AG04449 (cell line): ENCODE measurements at places on chromosomes 4 and X.

GRCh38 chr4:2833671-2834000 is 10.0 kb upstream of the ADD1 start:
- DNase-seq: no peak

GRCh38 chr4:165839615-165840333 is 33.3 kb upstream of the TLL1 start:
- DNase-seq: no peak

- DNase-seq: no peak
Observed at GRCh38 chr4:3658530-3658913, 107.7 kb upstream of the ADRA2C start.

DNA sequence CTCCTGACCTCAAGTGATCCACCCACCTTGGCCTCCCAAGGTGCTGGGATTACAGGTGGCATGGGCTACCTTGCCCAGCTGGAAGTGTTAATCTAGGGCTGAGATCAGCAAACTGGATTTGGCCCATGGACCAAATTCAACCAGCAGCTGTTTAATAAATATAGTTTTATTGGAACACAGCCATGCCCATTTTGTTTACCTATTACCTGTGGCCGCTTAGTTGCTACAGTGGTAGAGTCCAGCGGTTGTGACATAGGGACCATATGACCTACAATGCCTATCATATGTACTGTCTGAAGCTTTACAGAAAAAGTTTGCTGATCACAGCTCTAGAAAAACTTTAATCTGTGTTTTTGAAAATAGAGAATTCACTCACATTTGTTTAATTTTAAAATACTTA is 17.2 kb upstream of the PDHA1 start:
- DNase-seq: no peak

DNA sequence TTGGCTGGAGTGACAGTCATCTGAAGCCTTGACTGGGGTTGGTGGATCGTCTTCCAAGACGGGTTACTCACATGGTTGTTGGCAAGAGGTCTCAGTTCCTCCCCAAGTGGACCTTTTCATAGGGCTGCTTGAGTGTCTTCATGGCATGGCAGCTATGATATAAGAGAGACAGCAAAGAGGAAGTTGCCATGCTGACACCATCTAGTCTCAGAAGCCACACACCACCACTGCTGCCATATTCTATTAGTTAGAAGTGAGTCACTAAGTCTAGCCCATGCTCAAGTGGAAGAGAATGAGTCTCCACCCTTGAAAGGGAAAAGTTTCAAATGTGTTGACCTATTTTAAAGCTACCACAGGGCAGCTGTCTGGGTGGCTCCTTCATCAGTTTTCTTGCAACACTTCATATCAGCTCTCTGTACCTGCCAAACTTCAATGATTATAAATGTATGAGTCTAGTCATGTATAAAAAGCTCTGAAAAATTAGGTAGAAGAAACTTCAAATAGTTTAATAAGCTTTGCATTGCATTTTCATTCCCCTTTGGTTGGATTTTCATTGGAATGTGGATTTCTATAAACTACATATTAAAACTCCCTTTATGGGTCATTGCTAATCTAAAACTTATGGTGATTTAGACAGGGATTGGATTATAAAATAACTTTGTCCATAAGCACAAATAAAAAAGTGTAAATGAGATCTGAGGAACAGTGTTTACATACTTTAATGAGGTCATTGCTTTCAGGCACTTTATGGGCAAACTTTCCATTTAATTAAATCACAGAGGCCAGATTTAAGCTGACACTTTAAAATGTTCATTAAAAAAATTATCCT is 68.0 kb upstream of the ATXN3L start:
- no peak for DNase-seq
